ENCODE measurements at places on chromosomes 2 and 18.

GRCh38 chr2:196480653-196481323, 158.7 kb upstream of the CCDC150 start:
- DNase-seq = peak; percentile 32

DNA sequence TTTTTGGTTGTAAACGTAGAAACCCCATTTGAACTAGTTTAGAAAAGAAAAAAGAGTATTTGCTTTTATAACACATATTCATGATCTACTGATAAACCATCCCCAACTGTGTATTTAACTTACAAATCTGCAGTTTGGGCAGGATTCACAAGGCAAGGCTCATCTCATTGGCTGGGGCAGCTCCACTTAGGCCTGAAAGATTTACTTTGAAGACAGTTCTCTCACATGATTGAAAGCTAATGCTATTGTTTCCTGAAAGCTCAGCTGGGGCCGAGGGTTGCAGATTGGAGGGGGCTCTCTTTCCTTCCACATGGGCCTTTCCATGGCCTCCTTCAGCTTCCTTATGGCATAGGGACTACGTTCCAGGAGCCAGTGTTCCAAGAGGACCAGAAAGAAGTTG, 47.4 kb downstream of the ARHGAP15 start:
- DNase-seq = no peak

GRCh38 chr18:211582-211981, 53.2 kb downstream of the USP14 start:
- no peak for DNase-seq

- no peak for DNase-seq
Observed at GRCh38 chr18:3481696-3482210, 31.8 kb downstream of the TGIF1 start.

GRCh38 chr2:115234186-115234585, 791.7 kb downstream of the DPP10 start:
- DNase-seq = no peak

GRCh38 chr2:140498360-140498759, 1632.5 kb downstream of the LRP1B start:
- DNase-seq = no peak

- DNase-seq = peak; percentile 63
Observed at GRCh38 chr2:11495844-11496681, 30.1 kb upstream of the E2F6 start.

- peak; percentile 74 for DNase-seq
Observed at GRCh38 chr18:50203801-50204604, 9.1 kb upstream of the MYO5B start.

DNA sequence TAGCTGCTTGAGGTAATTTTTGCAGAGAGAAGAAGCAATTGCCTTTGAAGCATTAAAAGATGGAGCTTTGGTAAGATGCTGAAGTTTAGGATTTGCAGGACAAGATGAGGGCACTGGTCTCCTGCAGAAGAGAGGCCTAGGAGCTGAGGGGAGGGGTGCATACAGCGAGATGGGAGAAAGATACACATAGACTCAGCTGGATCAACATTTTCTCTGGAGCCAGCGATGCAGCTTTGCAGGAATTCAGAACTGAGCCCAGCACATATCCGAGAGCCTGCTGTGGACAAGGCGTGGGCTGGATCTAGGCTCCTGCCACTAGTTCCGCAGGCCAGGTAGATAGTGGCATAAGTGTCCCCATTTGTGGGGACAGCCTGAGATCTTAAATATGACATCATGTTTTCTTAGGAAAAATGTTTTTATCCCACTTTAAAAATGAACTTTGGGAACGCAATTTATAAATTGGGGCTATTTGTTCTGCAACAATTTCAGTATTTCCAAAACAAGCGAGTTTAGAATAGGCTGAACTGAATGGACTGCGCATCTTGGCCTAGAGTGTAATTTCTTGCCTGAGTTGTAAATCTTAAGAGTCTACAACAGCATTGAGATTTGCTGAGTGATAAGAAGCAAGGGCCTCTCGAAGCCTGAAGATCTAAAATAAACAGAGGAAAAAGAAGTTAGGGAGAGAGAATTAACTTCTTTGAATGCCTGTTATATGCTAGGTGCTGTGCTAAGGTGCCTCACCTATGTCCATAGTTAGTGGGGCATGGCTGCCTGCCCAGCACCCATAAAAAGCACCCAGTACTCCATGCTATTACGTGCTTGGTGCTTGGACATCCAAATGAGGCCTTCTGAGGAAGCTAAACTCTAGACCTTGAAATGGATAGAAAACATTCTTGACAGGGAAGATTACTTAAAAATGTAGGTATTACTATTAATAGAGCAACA, 17.3 kb downstream of the GRHL1 start:
- DNase-seq = no peak

GRCh38 chr2:119248311-119248710, 24.7 kb downstream of the STEAP3 start:
- no peak for DNase-seq

DNA sequence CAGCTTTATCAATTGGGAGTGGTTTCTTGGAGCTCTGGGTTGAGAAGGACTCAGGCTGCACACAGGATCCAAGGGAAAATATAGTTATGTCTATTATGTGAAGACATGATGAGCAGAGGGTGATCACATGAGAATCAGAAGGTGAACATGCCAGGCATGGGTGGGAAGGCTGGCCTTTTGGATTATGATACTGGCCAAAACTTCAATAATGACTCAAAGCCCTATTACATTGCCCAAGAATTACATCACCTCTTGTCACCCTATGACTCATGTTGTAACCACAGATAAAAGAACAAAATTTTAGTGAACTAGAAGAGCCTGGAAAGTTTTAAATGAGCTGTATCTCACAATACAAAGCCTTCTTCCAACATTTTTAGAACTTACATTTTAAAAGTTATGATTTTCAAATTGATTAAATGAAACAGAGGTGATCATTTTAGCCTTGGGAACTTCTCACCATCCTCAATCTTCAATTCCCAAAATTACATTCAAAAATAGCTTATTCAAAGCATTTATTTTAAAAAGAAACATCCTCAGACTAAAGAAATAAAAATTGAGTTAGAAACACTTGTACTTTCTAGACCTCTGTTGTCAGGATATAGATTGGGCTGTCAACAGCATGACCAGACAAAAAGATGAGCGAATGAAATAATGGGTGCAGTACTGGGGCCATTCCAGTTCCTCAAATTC, 428.3 kb downstream of the MBD2 start:
- DNase-seq = no peak

GRCh38 chr2:168915441-168916330, 14.6 kb downstream of the G6PC2 start:
- peak; percentile 45 for DNase-seq

DNA sequence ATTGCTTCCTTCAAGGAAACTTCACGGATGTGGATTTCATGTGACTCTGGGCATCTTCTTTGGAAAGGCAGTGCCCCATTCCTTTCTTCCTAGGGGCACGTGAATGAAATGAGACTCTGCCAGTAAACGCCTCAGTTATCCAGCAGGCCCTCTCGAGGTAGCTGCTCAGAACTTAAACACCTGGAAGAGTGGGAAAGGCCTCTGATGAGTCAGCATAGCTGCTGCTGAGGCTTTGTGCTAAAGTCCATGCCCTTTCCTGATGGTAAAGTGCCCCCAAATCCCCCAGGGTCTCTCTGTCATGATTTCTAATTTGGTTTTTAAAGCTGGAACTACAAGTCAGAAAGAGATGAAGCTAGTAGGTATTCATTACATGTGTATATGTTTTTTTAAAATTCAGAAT, 3.8 kb downstream of the SLC1A4 start:
- DNase-seq = no peak

DNA sequence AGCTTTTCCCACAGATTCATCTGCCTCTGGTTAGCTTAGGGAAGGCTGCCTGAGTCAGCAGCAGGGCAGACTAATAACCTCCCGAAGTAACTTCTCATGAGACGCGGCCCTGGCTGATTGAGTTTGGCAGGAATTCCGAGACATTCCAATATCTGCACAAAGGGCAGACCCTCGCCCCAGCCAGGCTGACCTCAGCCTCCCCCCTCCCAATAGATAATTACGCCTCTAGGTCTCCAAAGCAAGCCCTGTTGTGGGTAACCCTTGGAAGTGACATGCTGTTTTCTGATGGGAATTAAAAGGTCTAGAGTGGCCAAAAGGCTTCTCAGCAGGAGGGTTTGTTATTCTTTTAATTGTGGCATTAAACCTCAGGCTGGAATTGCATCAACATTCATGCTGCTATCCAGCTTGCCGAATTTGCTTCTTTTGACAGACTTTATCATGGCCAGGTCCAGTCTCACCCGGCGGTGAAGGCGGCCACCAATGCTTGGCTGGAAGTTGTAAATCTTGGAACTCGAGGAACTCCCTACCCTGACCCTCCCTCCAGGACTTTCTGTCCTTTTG, 98.0 kb upstream of the SLC14A2 start:
- no peak for DNase-seq

GRCh38 chr18:69936191-69936558, 11.5 kb downstream of the CD226 start:
- DNase-seq = peak; percentile 9

- no peak for DNase-seq
Observed at GRCh38 chr2:16223841-16224177, 283.5 kb downstream of the MYCN start.

DNA sequence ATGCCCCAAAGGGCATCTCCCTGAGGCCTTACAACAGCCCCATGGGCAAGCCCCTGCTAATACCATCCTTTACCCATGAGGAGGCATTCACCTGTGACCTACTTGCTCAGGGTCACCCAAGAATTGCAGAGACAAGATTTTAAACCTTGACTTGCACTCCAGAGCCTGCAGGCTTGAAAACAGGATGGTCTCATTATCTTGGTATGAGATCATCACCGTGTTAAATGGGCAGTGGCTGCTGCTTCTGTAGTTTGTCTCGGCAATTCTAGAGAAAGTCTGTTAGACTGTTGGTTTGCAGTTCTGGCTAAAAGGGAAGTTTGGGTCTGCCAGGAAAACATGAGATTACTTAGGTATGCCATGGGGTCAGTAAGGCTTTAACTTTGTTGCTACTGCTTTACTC, 698.9 kb downstream of the GALR1 start:
- no peak for DNase-seq

GRCh38 chr2:174227748-174228147, 20.6 kb downstream of the OLA1 start:
- DNase-seq = no peak

GRCh38 chr18:2984091-2984490, 28.9 kb downstream of the LPIN2 start:
- no peak for DNase-seq

- no peak for DNase-seq
Observed at GRCh38 chr2:19810637-19811036, 91.1 kb downstream of the TTC32 start.

- no peak for DNase-seq
Observed at GRCh38 chr2:38097988-38098385, 22.0 kb upstream of the CYP1B1 start.

GRCh38 chr2:33848486-33848885, 249.4 kb upstream of the FAM98A start:
- DNase-seq = no peak

- peak; percentile 85 for DNase-seq
Observed at GRCh38 chr2:209425471-209426071, 1.7 kb downstream of the MAP2 start.

DNA sequence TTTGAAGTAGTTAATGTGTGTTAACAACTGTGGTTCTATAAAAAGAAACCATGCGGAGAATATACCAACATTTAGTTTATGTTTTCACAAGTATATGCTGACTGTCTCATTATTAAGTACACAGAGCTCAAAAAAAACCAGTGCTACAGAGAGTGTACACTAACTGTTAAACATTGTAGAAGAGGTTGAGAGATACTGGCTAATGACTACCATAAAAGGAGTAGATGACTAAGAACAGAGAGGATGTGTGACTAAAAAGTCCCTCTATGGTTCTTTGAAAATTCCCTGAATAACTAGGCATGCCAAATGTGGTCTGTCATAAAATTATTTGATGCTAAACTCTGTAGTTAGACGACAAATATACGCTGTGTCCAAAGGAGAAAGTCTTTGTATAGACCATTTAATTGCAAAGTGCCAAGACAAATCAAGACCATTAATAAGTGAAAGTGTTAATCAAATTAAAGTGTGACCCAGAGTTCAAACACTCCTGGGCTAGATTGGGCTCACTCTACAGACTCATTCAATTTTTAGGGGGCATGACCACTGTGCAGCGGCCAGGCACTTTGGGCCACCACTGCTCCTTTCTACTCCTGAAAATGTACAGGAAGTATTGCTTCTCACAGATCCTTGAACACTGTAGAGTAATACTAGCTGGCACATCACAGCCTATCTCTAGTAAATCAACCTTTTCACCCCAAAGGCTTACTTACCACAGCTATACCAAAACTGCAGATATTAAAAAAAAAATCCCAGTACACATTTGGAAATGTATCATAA, 45.1 kb upstream of the SERTAD2 start:
- DNase-seq = peak; percentile 39

DNA sequence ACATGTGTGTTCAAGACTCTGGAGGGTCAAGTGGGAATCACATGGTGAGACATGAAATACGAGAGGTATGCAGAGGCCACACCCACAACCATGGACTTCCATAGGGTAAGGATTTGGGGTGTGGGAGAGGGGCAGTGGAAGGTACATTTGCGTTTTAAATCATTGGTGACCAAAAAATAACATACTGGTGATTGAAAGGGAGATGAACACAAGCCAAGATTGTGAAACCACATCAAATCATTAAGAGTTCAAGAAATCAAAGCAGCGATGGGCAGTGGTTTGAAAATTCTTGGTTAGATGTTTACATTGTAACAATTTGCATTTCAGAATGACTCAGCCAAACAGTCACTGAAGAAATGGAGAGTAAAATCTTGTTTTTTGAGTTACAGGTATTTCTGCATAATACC, 1.9 kb upstream of the CABYR start:
- DNase-seq = no peak

DNA sequence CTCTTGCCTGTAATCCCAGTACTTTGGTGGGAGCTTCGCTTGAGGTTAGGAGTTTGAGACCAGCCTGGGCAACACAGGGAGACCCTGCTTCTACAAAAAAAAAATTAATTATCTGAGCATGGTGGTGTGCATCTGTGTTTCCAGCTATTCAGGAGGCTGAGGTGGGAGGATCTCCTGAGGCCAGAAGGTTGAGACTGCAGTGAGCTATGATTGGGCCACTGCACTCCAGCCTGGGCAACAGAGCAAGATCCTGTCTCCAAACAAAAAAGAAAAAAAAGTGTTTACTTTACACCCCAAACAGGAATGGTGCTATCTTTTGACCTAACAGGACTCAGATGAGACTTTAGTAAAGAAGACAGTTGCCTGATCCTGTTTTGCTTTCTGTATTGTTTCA, 35.6 kb downstream of the MAL start:
- DNase-seq = no peak

GRCh38 chr2:70541481-70542020, 12.1 kb downstream of the TGFA start:
- DNase-seq = peak; percentile 68

DNA sequence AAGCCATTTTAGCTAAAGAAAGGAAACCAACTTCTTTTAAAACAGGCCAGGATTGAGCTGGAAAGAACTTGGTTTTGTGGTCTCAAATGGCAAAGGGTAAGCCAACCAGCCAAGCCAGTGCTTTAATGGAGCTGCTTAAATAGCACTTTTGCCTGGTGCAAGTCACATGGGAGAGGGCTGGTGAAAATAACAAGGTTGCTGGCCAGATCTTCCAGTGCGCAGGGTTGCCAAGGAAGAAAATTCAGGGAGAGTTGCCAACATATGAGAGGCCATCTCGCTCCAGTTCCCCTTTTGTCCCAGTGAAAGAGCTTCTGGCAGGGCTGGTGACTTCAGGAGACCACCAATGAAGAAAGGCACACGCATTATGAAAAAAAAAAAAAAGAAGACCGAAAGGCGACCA, 57.3 kb downstream of the IRS1 start:
- DNase-seq = peak; percentile 91

Measured in G401 (cell line).